Kidney (tissue), 22 donors: ENCODE measurements at places on chromosomes 3 and 15. TPM values are rescaled to one million over a fixed set of nuclear protein-coding genes. Genes with fewer than 3 reads are reported as not detected.

DNA sequence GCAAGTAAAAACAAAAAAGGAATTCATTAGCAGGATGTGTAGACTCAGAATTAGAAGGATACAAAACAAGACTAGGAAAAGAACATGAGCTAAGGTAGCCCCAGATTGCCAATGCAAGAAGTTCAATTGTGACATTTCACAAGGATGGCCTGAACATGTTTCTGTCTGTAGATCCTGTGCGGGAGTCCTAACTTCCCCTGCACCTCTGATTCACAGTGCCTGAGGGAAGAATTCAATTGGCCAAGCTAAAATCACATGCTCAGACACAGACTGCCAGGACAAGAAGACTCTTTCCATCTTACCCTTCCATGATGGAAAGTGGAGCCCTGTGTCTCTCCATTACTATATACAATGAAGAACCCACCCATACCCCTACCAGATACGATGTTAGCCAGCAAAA is 251.5 kb downstream of the KCNH8 start:
- no peak for DNase-seq

DNA sequence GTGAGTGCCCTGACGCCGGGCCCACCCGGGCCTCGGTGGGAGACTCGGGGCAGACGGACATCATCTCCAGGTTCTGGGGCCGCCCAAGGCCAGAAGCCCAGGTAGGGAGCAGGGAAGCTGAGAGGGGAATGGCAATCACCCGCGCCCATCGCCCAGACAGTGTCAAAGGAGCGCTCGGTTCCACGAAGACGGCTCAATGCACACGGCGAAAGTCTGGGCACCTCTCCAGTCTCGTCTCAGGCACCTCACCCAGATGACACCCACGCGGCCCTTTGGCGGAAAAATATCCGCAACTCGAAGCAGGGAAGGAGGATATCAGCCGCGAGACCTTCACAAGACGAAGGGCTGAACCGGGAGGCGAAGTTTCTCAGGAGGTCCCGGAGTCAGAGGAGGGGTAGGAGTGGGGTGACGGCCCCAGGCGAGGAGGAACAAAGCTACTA is 916 bp downstream of the IL17RD start:
- no peak for DNase-seq

Gene C3orf22
- total RNA-seq, result not detected

Gene ETV5
- 34.6 TPM for total RNA-seq

Gene CLDN1
- total RNA-seq, result 86.0 TPM
